Activated CD4-positive, alpha-beta T cell treated with anti-CD3 and anti-CD28 coated beads for 4 hours (primary cell): ENCODE measurements at places on chromosomes 2 and 18.

- DNase-seq = no peak
Measured at GRCh38 chr2:113232740-113233139, 46.0 kb downstream of the PAX8 start.

DNA sequence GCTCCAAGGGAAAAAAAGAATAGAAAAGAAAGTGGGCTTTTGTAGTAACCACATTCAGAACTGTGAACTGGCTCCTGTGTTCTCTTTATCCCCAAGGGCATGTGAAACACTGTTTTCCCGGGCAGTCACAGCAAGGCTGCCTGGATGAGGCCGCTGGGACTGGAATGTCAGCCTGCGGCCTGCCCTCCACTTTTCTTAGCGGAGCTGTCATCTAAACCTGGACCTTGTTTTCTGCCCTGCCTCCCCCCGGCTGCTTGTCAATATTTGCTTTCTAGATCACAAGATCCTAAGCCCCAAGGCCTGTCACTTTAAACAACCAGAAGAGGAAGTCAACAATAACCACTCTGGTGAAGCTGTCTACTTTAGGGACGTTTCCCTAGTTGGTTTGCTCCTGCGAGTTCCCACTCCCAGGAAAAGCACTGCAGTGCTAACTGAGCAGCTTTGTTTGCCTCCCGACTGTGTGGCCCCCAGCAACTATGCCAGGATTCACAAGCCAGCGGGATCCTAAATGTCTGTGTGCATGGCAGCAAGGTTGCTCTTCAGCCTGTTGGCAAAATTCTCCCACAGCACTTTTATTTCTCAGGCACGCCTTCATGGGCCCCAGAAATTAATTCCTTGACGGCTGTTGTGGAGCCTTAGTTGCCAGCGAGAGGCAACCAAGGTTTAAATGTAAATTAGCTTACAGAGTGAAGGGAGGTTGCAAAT is 30.6 kb downstream of the SOWAHC start:
- no peak for DNase-seq

GRCh38 chr2:152480821-152481399 is 145.9 kb downstream of the FMNL2 start:
- DNase-seq = no peak

DNA sequence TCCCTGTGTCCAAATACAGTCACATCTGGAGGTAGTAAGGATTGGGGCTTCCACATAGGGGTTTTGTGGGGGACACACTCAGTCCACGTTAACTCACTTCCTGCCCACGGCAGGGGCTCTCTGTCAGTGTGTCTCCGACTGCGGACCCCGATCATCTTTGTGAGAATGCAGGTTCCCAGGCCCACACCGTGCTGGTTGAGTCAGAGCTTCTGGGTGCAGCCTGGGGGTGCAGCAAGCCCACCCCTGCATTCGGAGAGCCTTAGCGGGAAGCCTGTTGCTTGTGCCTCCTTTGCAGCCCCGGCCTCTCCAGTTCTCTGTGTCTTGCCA is 28.0 kb downstream of the HPCAL1 start:
- peak; percentile 12 for DNase-seq

- no peak for DNase-seq
Measured at GRCh38 chr2:106686814-106687213, 199.2 kb downstream of the ST6GAL2 start.

DNA sequence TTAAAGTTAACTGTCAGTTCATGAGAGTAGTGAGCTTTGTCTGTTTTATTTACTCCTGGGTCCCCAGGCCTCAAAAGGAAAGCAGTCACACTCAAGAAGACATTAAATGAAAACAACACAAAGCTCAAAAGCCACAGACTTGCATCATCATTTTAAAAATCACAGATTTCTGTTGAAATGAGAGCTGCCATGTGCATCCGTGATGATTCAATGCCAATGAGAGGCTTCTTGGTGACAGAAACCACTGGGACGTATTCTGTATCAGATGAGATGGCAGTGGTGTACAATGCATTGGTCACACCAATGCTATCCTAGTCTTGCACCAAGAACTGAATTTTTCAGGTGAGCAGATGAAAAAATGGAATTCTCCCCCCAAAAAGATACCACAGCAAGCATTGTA is 204.8 kb downstream of the ANAPC1 start:
- no peak for DNase-seq

DNA sequence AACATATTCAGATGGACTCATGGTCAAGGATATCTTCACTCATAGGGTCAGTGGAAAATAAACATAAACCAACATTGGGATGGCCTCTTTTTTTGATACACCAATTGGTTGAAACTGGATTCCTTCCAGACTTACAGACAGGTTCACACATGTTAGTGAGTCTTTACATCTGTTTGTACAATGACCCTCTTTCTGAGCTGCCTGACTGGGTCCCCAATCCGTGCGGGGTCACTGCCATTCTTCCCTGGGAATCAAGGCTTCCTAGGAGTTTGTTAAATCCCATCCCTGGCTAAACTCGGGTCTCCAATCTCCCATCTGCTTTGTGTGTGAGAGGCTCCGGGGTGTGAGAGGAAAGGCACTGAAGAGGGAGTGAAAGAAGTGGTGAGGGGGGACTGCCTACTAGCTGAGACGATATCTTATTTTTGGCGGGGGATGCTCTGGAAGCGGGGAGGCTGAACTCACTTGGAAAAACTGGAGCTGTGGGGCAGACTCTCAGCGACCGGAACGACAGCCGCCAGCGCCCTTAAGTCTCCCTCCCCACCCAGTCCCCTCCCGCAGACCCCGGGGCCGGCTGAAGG is 487 bp downstream of the STARD6 start:
- no peak for DNase-seq

GRCh38 chr2:20205915-20206524 is 18.9 kb downstream of the SDC1 start:
- no peak for DNase-seq

DNA sequence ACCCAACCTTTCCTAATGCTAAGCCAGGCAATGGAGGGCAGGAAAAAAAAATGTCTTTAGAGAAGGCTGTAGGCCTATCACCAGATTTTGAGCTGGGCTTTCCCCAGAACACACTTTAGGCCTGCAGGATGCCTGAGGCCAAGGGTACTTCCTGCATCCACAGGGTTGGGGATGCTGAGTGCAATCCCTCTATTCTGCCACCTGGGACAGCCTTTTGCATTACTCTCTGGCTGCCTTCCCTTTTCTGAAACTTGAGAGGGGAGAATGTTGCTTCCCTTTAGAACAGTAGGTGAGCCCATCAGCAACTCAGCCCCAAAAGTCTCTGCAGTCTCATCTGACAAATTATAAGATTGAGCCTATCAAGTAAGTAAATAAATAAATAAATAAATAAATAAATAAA is 195.2 kb downstream of the SLC8A1 start:
- DNase-seq = no peak

GRCh38 chr18:66457245-66457644 is 146.6 kb downstream of the CDH19 start:
- no peak for DNase-seq

DNA sequence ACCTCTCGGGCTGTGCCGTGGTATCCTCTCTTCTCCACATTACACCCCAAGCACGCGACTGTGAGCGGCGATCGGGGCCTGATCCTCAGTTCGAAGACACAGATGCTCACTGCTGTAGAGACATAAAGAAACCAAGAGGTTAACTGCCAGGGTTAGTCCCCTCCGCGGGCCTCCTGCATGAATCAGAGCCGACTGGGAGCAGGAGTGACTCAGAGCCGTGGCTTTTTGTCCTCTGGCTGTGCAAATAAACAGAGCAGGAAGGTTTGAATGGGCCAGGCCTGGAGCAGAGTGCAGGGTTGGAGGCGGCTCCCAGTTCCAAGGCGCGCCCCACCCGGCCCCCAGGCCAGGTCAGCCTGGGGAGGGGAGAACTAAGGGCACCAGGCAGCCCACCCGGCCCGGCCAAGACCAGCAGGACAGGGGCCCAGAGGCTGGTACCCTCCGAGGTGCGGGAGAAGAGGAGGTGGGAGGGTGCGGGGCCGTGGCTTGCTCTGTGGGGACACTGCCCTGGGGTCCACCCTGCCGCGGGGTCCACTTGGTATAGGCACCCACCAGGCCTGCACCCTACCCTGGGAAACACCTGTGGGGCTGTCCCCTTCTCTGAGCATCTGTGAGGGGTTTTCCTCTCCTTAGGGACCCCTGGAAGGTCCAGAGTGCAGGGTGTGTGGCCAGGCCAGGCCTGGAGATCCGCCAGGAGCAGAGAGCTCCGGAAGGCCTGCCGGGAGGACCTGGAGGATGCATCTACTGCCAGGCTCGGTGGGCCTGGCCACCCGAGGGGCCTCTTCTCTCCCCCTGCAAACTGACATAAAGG is 16.5 kb downstream of the TWIST2 start:
- no peak for DNase-seq

DNA sequence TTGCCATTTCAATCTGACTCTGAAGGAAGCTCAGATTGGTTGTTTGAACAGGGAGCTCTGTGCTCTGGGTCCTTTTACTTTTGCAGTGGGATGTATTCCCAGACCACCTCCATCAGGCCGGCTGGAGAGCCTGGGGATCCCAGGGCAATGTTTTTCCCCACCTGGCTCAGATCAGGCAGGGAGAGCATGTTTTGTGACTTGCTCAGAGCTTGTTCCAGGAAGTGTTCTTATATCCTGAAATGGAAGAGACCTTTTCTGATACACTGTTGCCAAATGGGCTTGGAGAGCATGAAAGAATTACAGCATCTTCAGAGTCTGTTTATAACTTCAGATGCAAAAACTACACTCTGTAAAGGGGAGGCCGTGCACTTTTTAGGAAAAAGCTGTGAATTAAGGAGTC is 56.0 kb downstream of the LIPG start:
- DNase-seq = no peak

DNA sequence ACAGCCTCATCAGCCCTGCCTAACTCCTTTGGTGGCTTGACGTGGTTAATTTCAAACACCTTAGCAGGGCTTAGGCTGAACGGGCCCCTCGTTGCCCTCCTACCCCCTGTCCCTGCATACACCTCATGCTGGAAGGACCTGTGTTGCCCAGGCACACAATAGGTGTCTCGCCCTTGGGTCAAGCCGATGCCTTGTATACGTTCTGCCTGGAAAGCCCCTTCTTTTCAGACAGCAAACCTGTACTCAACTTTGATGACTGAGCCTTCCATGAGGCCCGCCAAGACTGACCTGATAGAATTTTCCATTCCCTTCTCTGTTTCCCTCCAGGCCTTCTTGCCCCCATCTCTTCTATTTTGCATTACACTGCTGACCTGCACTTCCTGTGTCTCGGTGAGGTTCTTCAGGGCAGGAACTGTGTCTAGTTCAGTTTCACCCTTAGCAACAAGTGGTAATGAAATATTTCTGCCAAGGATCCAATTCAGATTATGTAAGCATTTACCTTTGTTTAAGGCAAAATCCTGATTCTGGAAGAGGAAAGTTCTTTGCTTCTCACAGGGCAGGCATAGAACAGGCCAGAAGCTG is 7.9 kb downstream of the GREB1 start:
- no peak for DNase-seq

GRCh38 chr2:74922592-74923227 is 35.7 kb upstream of the POLE4 start:
- no peak for DNase-seq

GRCh38 chr2:164797627-164798026 is 44.0 kb downstream of the COBLL1 start:
- DNase-seq = no peak

GRCh38 chr2:170997893-170998597 is 69.0 kb downstream of the GORASP2 start:
- no peak for DNase-seq

- DNase-seq = peak; percentile 4
Measured at GRCh38 chr2:206083602-206084438, 2.2 kb downstream of the INO80D start.

GRCh38 chr2:64914735-64915509 is 74.3 kb upstream of the SLC1A4 start:
- no peak for DNase-seq

GRCh38 chr2:45895241-45895861 is 243.9 kb downstream of the PRKCE start:
- DNase-seq = no peak

GRCh38 chr2:198314559-198315153 is 510.3 kb downstream of the PLCL1 start:
- no peak for DNase-seq

- DNase-seq = no peak
Measured at GRCh38 chr2:126834006-126834659, 64.6 kb upstream of the TEX51 start.

DNA sequence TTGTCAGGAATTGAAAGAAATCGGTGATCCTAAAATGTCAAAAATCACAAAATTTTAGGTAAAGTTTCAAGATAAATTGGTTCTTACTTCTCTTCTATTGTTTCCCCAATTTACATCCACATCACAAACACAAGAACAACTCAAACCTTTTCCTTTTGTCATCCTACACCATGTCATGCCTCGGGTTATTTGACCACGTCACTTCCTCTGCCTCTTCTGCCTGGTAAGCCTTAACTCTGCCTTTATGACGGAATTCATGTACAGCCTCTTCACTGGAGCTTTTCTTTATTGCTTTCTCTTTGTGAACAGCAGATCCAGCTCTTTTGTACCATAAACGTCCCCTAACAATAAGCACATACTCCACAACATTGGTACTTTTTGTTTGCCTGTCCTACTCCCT is 258.0 kb downstream of the DPP10 start:
- DNase-seq = no peak

GRCh38 chr2:217462121-217462520 is 540.7 kb downstream of the TNS1 start:
- no peak for DNase-seq

DNA sequence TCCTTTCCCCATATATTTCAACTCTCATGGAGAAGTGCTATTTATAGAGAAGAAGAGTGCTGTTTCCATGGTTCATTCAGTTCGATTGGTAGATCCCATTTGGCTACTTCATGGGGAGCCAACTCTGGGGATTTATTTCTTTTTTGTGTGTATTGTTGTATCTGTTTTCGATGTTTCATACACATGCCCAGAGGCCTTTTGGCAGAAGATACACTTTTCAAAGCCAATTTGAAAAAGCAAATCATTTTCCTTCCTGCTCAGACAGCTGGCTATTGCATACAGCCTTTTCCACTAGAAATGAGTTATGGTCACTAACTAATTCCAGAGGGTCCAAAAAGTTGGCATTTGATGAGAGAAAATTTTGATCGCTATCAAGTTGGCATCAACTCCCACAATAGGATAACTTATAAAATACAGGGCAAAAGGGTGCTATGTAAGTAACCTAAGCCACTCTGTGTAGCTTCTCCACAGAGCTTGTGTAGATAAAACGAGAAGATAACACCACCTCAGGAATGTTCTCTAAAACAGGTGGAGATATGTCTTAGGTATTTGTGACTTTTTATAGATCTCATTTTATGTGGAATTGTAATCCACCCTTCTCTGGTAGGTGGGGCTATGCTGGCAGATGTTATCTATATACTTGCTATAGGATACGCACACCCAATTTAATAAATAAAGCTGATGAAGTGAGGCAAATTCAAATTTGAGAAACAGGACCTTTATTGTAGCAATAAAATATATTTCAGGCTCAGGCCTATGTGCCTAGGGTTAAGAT is 798.5 kb downstream of the SATB2 start:
- no peak for DNase-seq
